Stimulated activated CD8-positive, alpha-beta memory T cell treated with anti-CD3 and anti-CD28 coated beads, Interleukin-2, amount 100 ng/mL, for 48 hours (primary cell): ENCODE measurements at places on chromosomes 2 and 18.

DNA sequence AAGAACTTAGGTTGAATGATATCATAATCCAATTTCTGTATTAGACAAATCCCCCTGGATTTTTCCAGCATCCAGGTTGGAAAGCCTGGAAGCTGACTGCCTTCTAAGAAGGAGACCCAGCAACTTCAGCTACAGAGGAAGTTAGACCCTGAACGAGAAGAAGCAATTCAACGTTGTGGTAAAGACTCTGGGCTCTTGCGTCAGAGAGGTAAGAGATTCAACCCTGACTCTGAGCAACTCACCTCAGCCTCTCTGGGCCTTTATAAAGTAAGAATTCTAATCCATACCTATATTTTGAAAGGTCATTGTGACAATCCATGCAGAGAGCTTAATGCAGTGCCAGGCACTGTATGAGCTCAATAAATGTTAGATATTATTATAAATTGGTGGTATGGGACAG is 9.7 kb downstream of the E2F6 start:
- no peak for DNase-seq

GRCh38 chr18:12421732-12422131 is 14.0 kb downstream of the PRELID3A start:
- no peak for DNase-seq

DNA sequence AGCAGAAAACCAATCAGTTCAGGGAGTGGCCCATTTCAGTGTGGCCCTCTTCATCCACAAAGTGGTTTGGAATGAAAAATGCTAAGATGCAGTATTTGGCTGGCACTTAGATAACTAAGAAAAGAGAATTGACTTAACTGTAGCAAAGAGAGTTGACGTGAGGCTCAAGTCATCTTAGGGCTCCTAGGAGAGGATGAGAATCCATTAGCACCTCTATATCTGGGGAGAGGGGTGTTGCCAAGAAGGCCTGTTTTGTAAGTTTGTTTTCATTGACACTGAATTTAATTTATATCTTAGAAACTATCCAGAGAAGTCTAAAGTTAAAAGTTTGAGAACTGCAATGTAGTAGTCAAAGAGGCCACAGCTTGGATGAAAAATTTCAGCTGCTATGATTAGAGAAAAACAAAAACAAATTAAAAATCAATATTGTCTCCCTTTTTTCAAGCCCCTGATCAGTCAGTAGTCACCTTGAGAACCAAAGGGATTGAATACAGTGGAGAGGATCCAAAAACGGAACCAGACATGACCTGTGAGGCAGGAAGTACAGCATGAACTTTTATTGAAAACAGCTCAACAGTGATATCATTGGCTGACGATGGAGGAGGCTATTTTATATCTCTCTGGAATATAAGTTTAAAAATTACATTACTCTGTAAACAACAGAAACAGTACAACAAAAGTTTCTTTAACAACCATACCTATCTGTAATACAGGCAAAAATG is 52.7 kb downstream of the PHLPP1 start:
- no peak for DNase-seq

GRCh38 chr2:113158884-113159553 is 14.8 kb upstream of the PSD4 start:
- DNase-seq, result no peak

- DNase-seq, result no peak
These were observed 25.4 kb upstream of the ST3GAL5 start for GRCh38 chr2:85913884-85914881.

DNA sequence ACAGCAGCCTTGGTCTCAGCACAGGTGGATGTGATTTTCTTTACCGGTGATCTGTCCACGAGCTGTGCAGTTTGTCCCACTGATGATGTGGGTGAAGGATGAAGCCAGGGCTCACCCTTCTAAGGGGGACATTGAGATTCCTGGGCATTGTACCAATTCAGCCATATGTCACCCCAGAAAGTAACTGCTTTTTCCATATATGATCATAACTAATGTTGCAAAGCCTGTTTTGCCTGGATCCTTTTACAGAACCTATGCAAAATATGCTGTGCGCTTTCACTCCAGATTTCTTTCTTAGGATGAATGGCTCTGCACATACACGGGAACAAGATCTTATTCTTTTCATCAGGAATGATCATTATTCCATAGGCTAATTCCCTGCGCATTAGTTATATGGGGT is 96.9 kb upstream of the POU3F3 start:
- no peak for DNase-seq

DNA sequence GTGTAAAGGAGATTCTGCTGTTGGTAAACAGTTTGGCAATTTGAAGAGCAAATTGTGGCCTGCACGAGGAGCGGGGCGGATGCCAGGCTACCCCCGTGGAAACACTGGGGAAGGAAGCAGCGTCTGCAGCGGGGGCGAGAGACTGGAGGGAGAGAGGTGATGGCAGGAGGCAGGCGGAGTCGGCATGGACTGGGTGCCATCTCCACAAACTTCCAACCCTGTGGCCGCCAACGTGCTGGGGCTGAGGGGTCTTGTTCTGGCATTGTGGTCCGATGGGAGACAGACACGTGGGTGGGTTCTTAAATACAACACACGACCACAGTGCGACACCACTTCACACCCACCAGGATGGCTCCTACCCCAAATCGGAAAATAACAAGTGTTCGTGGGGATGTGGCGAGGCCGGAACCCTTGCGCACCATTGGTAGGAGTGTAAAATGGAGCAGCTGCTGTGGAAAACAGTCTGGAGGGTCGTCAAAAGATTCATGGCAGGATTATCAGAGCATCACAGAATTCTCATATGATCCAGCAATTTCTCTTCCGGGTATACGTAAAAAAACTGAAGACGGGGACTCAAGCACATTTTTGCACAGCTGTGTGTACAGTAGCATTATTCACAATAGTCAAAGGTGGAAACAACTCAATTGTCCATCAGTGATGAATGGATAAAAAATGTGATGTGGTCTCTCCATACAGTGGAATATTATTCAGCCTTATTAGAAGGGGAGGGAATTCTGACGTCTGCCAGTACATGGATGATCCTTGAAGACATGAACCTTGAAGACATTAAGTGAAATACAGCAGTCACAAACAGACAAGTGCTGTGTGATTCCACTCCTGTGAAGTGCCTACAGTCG is 82.4 kb upstream of the HPCAL1 start:
- DNase-seq, result no peak

DNA sequence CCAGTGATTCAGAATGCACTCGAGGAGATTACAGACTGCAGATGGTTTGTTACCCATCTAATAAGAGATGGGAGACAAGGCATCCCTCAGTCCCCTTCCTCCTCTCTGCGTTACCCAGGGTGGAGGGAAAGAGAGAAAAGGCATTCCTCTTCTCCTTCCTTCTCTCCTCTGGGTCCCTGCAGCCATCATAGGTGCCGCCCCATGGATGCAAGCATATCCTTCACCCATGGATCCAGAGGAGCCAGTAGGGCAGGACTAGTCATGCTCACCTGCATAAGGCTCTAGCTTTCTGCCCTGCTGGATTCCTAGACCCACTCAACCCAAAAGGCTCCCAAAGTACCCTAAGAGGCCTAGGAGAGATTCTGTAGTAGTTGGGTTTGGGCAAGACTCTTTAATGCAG is 20.4 kb downstream of the CMPK2 start:
- no peak for DNase-seq
